Chondrocyte (in vitro differentiated cells): ENCODE measurements at places on chromosomes 3 and 15. TPM values are rescaled to one million over a fixed set of nuclear protein-coding genes. Genes with fewer than 3 reads are reported as not detected.
A peak's percentile ranks its signal among the peaks of the same experiment; 100 is the strongest.

The SKIL gene
- total RNA-seq, result 94.0 to 177 TPM (median 96.0 TPM) in 3 replicates

The ROPN1 gene
- not detected in 3 replicates for total RNA-seq

The BTLA gene
- 0.42 TPM in 1 of 3 replicates, not detected in the others for total RNA-seq

The CALML4 gene
- total RNA-seq, result 0.65 to 0.97 TPM (median 0.90 TPM) in 3 replicates

The LRTM1 gene
- not detected in 3 replicates for total RNA-seq

The RGMA gene
- total RNA-seq, result 13.0 to 26.2 TPM (median 15.6 TPM) in 3 replicates

The CX3CR1 gene
- total RNA-seq, result 0.12 TPM in 1 of 3 replicates, not detected in the others

The ABHD5 gene
- 12.3 to 17.4 TPM (median 12.7 TPM) in 3 replicates for total RNA-seq

The TGM4 gene
- 0.27 TPM in 1 of 3 replicates, not detected in the others for total RNA-seq

The HHATL gene
- not detected in 3 replicates for total RNA-seq

The PCSK6 gene
- total RNA-seq, result 0.40 to 2.0 TPM (median 1.4 TPM) in 3 replicates

The CPLX3 gene
- not detected in 3 replicates for total RNA-seq

DNA sequence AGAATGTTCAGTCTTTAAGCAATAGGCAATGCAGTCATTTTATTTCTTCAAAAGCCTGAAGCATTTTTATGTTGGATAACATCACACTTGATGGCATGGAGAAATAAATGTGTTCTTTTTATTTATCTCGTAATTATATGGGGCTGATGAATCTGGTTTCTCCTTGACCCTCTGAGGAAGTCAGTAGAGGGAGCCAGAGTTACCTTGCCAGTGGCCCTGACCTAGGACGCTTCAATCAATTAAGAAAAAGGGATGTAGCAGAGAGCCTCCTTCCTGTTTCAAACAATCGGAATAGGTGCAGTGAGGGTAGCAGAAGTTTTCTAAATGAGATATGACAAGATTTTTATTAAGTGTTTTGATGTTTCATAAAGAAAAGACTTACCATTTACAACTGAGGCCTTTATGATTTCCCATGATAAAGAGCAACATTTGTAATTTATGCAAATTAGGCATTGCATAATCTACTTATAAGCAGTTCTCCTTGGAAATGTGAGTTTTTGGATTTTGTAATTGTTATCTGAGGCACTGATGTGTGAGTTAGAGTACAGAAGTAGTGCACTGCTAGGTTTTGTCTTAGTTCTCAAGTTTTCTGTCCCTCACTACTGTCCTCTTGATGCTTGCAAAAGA, 129.1 kb downstream of the RAP2B start:
- no peaks in the 10 kb centered on the region for H3K36me3 ChIP-seq
- no peak overlapping the region for H3K4me3 ChIP-seq
- DNase-seq, result no peak
- H3K4me1 ChIP-seq, result peaks cover 26% of the 10 kb centered on the region

DNA sequence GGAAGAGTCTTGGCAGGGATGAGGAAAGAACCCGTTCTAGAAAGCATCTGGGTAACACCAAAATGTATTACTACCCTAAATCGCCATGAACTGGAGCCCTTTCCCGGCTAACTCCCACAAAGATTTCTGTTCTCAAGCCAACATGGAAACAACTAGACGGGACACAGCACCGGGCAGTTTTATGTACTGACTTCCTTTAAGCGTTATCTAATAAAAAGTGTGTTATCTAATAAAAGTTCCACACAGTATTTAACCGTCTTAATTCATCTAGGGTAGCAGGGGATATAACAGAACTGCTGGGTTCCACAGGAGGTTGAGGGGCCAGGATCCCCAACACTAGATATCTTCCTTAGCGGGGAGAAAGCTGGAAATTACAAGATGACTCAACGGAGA, 347 bp upstream of the C3orf62 start:
- DNase-seq, result no peak
- H3K27ac ChIP-seq, result peak overlapping the region; percentile 76
- peaks cover 3% of the 10 kb centered on the region for H3K4me1 ChIP-seq
- peaks cover 17% of the 10 kb centered on the region for H3K36me3 ChIP-seq

DNA sequence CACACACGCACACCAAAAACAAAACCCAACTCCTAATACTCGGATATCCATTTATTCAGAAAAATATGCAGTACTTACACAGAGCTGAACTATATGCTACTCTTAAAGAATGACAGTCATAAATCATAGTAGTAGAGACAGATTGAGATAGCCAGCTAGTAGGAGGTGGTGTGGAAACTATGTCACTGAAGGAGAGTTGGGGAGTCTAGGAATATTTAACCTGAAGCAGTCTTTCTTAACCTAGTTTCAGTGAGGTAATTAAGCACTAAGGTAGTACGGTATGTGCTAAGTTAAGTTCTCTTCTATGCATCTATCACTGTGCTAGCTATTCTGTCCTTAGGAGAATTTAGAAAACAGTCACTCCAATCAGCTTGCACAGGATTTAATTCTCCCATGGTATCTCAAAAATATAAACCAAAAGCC, 54.2 kb downstream of the ANKRD28 start:
- peak overlapping the region; percentile 72 for H3K27ac ChIP-seq
- H3K4me3 ChIP-seq, result no peak overlapping the region
- peaks cover 39% of the 10 kb centered on the region for H3K4me1 ChIP-seq
- DNase-seq, result no peak

DNA sequence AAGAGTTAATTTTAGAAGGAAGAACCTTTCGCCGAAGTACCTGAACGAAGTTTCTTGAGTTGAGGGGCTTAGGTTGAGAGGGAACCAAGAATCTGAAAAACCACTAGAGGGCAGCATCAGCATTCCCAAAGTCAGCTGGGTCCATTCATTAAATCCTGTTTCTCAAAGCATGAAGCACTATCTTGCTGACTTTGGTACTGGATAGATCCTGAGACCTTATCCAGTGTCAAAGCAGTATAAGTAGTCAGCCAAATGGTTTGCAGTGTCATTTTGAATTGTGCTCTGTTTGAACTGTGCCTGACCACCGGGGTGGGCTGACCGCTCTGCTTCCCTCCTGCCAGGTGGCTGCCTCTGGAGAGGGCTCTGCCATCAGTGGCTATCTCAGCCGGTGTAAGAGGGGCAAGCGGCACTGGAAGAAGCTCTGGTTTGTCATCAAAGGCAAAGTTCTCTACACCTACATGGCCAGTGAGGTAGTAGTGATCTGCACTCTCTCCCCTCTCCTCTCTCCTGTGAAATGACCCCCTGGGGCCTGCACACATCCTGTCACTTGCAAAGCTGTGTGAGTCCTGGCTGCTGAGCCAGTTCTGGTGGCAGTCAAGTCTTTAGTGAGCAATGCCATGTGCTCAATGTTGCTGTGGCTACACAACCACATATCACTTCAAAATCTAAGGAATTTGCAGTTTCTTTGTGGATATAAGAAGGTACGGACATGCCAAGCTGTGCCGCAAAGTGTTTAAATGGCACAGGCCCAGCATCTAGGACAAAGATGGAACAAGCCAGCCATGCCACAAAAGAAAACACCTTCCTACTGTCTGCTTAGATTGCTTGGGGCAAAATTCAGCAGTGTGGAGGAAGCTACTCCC, 21.4 kb upstream of the NR2C2 start:
- H3K4me1 ChIP-seq, result peaks cover 5% of the 10 kb centered on the region
- DNase-seq, result no peak
- no peaks in the 10 kb centered on the region for H3K36me3 ChIP-seq
- H3K27ac ChIP-seq, result no peak overlapping the region
- no peaks in the 10 kb centered on the region for H3K27me3 ChIP-seq
- H3K4me3 ChIP-seq, result no peak overlapping the region

DNA sequence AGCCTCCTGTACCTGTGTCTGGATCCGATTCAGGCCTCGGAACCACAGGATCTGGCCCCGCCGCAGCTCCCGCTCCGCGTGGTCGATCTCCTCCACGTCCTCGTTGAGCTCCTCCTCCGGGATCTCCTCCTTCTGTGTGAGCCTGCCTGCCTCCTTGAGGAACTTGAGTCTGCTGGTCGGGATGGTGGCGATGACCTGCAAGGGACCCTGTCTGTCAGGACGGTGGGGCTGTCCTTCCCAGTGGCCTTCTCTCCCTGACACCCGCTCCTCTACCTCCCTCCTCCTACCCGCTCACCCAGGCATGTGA, 17.2 kb upstream of the SEC13 start:
- H3K4me3 ChIP-seq, result no peak overlapping the region
- H3K36me3 ChIP-seq, result no peaks in the 10 kb centered on the region
- no peak for DNase-seq
- no peaks in the 10 kb centered on the region for H3K4me1 ChIP-seq
- peaks cover 27% of the 10 kb centered on the region for H3K27me3 ChIP-seq

DNA sequence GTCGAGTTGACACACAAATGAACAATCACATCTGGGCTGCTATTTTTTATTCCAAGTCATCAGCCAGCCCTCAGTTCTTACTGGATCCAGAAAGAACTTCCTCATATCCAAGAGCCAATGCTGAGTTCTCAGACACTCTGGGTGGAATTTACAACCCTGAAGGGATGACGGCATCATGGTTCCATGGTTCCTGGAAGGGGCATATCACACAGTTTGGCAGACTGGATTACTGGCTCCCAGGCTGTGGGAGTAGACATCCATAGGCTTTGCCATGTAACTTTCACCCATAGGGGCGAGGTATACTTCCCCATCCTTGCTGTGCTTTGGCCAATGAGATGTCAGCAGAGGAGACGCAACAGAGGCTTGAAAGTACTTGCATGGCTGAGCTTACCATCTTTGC, 26.9 kb upstream of the KBTBD12 start:
- H3K4me3 ChIP-seq, result no peak overlapping the region
- H3K4me1 ChIP-seq, result peaks cover 40% of the 10 kb centered on the region

DNA sequence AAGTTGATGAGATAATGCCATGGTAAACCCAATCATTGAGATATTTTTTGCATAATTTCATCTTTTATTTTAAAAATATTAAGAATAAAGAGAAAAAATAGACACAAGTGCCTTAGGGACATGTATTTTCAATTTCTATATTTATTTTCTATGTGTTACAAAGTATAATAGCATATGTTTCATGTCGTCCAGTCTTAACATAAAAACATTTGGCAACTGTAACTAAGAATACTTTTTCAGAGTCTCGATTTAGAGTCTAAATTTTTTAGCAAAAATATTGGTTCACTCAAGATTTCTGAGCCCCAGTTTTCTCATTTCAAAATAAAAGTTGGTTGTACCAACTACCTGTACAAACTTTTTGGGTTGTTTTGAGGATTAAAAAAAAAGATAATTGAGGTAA, 511.4 kb upstream of the ZNF385D start:
- no peak overlapping the region for H3K27ac ChIP-seq
- H3K4me3 ChIP-seq, result no peak overlapping the region
- DNase-seq, result no peak

GRCh38 chr15:70220490-70221096, 122.9 kb upstream of the TLE3 start:
- H3K4me3 ChIP-seq, result no peak overlapping the region
- DNase-seq, result no peak
- H3K4me1 ChIP-seq, result no peaks in the 10 kb centered on the region
- peaks cover 1% of the 10 kb centered on the region for H3K36me3 ChIP-seq

GRCh38 chr15:39312984-39313383, 267.9 kb upstream of the THBS1 start:
- no peaks in the 10 kb centered on the region for H3K27me3 ChIP-seq
- no peak overlapping the region for H3K4me3 ChIP-seq
- H3K27ac ChIP-seq, result no peak overlapping the region
- no peaks in the 10 kb centered on the region for H3K36me3 ChIP-seq
- no peak for DNase-seq
- H3K4me1 ChIP-seq, result peaks cover 27% of the 10 kb centered on the region
